ENCODE measurements at places on chromosomes 5 and 9.

GRCh38 chr9:23324511-23324910, 501.5 kb downstream of the ELAVL2 start:
- no peak for DNase-seq

GRCh38 chr9:77495834-77496671, 152.1 kb downstream of the GNA14 start:
- DNase-seq, result no peak

- DNase-seq, result no peak
Measured at GRCh38 chr9:94056442-94056974, 27.8 kb upstream of the PTPDC1 start.

- no peak for DNase-seq
Measured at GRCh38 chr5:33679791-33680190, 212.0 kb downstream of the ADAMTS12 start.

DNA sequence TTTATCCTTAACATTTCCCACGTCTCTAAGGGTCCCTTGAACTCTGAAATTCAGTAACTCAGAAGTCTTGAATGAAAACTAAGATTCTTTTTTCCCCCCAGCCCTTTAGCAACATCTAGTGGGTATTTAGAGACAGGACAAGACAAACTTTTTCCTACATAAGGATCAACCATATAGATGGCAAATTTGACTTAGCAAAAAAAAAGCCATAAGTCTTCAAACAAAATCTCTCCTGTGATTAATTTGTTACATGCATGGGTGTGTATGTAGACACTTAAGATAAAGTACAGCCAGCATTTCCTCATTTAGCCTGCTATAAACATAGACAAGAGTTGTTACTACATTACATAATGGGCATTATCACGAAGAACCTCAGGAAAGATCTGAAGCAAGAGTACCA, 29.1 kb upstream of the ANKRD31 start:
- DNase-seq, result peak; percentile 69

GRCh38 chr5:43554497-43554896, 2.4 kb downstream of the PAIP1 start:
- DNase-seq, result no peak

- DNase-seq, result no peak
Measured at GRCh38 chr9:18324928-18325745, 148.8 kb upstream of the ADAMTSL1 start.

GRCh38 chr9:71306134-71306533, 184.7 kb upstream of the TRPM3 start:
- no peak for DNase-seq

DNA sequence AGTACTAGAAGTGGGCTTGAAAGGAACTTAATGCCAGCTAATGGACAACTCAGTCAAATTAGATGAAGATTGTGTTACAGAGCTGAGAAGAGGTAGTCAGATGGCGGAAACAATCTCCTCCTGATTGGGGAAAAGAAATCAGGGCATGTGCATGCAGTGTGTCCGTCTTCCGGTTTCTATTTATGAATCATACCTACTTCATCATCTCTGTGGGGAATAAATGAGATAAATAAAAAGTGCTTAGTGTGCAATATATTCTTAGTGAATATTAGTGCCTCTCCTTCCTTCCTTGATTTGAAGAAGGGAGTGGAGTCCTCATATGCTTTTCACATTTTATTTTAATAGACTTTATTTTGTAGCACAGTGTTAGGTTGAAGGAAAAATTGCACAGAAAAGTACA, 108.7 kb upstream of the NFIL3 start:
- no peak for DNase-seq

GRCh38 chr9:92790542-92791527, 26.2 kb upstream of the BICD2 start:
- peak; percentile 73 for DNase-seq

GRCh38 chr5:158084292-158084691, 225.3 kb upstream of the CLINT1 start:
- no peak for DNase-seq

DNA sequence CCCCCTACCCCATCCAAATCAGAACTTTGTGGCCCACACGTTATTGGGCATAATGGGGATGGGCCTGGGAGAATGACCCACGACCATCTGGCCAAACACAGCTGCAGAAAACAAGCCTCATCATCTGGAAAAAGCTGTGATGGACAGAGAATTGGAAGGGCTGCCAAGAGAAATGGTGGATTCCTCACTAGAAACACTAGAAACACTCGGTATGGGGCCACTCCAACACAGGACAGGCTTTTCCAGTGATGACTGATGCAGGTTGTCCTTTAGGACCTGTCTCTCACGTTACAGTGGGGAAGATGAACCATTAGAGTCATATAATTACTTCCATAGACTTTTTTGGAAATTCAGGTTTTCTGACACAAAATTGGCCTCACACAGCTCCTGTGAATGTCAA, 172.4 kb upstream of the TARS1 start:
- DNase-seq, result no peak

- no peak for DNase-seq
Measured at GRCh38 chr5:175275097-175275496, 168.9 kb downstream of the DRD1 start.

- DNase-seq, result no peak
Measured at GRCh38 chr9:126618585-126619360, 5.0 kb downstream of the LMX1B start.

GRCh38 chr9:98149422-98149821, 30.4 kb upstream of the TRIM14 start:
- DNase-seq, result no peak

DNA sequence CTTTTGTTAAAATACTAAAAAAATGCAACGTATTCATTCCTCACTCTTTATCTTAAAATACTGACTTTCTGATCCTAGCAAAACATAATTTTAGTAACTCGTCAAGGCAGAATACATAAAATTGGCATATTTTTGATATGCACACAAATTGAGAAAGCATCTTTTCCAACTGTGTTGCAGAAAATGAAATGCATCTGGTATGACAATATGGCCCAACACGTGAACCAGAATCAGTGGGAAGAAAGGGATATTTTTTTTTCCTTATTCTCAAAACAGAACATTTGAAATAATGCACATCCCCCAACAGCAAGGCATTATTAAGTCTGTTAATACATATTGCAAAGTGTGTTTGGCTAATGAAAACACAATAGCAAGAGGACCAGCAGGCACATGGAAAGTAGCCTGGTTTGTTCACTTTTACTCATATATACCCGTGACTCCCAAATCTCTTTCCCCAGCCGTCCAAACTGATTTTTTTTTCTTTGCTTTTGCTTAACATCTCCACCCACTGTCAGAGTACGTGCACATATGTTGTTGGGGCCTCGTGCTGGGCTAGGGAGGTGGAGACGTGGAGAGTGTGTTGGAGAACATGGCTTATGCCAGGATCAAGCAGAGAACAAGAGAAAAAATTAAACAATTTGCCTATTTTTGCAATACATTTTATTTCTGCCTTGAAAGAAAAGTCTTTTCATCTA, 4.3 kb downstream of the MCTP1 start:
- no peak for DNase-seq

DNA sequence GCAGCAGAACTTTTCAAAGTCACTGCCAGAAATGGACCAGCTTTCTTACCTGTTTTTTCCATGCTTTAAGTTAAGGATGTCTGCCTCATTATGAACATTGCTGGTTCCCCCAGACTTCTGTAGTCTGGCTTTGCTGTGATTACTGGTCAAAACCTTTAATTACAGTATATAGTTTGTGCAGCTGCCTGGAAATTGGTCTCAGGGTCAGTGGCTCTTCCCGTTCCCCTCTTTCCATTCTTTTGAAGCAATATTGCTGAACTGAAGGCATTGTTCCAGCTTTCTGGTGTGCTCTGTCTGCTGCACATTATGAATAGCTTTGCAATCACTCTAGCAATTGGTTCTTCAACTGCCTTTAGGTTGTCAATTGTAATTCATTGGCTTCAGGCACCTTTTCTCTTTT, 206.5 kb downstream of the ARL15 start:
- DNase-seq, result no peak

GRCh38 chr9:19104515-19105282, 2.0 kb upstream of the HAUS6 start:
- no peak for DNase-seq

- DNase-seq, result peak; percentile 65
Measured at GRCh38 chr5:102090770-102091169, 205.3 kb downstream of the SLCO4C1 start.

DNA sequence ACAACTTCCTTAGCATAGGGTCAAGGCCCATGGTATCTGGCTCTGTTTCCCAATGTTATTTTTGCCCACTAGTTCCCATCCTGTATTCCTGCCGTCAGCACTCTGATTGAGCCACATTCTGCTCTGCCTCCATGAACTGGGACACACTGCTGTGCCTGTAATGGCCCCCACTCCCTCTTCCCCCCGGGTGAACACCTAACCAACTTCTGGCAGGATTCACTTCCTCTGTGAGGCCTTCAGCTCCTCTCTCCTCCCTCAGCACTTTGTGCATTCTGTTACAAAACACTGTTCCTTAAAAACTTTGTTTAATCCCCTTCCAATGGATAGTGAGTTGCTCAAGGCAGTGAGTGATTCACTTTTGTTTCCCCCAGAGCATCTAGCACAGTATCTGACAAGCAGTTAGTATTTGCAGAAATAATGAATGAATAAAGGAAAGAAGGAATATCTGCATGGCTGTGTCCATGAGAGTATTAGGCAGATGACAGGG, 183.6 kb downstream of the EFNA5 start:
- peak; percentile 53 for DNase-seq

GRCh38 chr9:129989740-129990139, 53.2 kb downstream of the FNBP1 start:
- DNase-seq, result no peak

- DNase-seq, result no peak
Measured at GRCh38 chr9:133119846-133120500, 1.1 kb downstream of the RALGDS start.

GRCh38 chr5:90014420-90014819, 395.1 kb downstream of the CETN3 start:
- DNase-seq, result no peak

GRCh38 chr9:105204416-105204815, 40.0 kb upstream of the SLC44A1 start:
- no peak for DNase-seq

DNA sequence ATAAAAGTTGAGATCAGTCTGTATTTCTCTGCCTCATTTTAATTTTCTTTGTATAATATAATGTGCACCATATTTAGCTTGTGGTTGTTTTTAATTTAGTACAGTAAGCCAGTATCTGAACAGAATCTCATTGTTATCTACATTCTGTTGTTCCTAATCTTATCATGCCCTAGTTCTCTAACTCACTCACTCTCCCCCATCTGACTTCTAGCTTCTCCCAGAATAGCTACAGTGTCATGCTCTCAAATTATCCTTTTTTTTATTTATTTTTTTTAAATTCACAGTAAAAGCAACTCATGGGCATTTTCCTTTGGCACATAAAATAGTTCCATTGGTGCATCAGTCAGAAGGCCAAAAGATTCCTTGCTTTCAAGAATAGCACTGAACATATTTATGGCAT, 156.6 kb downstream of the TRPM3 start:
- no peak for DNase-seq

DNA sequence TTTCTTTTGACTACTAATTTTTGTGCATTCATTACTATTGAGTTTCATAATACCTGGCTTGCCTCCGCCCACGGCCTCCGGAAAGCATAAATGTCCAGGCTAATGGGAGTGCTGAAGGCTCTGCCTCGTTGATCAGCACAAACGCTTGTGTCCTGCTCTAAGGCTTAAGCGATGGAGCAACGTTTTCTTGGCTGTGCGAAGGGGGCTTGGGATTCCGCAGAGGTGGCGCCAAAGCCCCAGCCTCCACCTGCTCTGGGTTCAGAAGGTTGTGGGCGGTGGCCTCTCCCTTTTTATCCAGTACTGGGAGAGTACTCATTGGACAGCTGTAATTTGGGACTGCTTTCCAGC, 19.7 kb downstream of the ANXA2R start:
- peak; percentile 54 for DNase-seq

DNA sequence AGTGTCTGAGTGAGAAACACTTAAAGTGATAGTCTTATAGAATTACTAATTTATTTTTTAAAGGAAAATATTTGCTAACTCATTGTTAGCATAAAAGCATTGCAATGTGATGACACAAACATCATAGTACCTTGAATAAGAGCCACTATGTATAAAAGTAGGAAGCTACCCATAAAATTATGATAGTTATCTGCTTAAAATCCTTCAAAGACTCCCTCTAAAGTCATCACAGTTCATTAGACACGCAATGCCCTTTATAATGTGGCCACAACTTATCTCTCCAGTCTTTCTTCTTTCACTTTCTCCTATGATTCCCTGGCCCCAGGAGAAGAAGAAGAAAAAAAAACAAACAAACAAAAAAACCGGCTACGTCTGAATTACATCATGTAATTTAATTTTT, 1144.0 kb upstream of the NUDT12 start:
- no peak for DNase-seq

- DNase-seq, result peak; percentile 23
Measured at GRCh38 chr5:72559866-72560766, 52.9 kb upstream of the ZNF366 start.

- DNase-seq, result no peak
Measured at GRCh38 chr5:179227229-179227579, 118.1 kb downstream of the ADAMTS2 start.

DNA sequence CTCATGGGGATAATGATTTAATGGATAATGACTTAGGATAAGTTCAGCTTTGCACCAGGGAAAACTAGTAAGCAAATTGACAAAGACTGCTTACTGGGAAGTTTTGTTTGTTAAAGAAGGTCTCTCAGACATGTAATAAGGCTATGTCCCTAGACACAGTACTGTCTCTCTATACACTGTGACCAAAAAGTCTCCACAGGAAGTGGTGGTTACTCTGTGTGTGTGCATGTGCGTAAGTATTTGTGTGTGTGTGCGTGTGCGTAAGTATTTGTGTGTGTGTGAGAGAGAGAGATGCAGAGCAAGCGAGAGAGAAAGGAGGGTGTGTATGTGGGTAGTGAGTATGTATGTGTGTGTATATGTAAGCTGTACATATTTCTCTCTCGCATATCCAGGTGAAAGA, 229.6 kb downstream of the GLIS3 start:
- no peak for DNase-seq

DNA sequence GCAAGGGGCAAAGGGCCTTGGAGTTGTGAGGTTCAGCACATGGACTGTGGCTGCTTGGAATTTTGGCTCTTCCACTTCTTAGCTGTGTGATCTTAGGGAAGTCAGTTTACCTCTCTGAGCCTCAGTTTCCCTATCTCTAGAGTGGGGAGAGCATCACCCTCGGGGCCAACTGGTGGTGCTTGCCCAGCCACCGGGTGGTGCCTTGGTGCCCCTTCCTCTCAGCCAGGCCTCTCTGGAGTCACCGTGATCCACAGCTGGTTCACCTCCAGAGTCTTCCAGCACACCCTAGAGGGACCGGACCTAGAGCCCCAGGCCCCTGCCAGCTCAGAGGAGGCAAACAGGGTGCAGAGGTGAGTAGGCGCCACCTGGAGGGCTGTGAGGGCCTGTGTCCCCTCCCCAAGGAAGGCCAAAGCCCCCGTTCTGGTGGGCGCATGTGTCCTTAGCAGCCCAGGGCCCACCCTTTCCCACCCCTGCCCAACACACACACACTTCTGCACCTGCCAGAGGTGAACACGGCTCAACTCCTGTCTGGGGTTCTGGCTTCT, 7.7 kb downstream of the ADGRD2 start:
- DNase-seq, result no peak

- DNase-seq, result no peak
Measured at GRCh38 chr9:88379352-88379751, 8.9 kb upstream of the SPIN1 start.

All from Kasumi-1 (cell line).